NB4 (cell line): ENCODE measurements at places on chromosomes 5 and 9.
A peak's percentile ranks its signal among the peaks of the same experiment; 100 is the strongest.

- no peak for DNase-seq
These were observed 23.5 kb downstream of the FAM114A2 start for GRCh38 chr5:154015071-154015693.

DNA sequence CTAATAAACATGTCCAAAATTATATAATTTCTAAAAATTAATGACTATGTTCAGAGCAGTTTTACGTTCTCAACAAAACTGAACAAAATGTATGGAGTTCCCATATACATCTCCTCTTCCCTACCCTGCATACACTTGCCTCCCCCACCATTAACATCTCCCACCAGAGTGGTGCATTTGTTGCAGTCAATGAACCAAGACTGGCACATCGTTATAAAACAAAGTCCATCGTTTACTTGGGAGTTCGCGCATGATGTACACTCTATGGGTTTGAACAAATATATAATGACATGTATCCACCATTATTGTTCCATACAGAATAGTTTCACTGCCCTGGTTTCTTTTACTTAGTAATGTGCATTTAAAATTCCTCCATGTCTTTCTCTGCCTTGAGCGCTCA lies 130.1 kb downstream of the APBA1 start:
- no peak for DNase-seq

DNA sequence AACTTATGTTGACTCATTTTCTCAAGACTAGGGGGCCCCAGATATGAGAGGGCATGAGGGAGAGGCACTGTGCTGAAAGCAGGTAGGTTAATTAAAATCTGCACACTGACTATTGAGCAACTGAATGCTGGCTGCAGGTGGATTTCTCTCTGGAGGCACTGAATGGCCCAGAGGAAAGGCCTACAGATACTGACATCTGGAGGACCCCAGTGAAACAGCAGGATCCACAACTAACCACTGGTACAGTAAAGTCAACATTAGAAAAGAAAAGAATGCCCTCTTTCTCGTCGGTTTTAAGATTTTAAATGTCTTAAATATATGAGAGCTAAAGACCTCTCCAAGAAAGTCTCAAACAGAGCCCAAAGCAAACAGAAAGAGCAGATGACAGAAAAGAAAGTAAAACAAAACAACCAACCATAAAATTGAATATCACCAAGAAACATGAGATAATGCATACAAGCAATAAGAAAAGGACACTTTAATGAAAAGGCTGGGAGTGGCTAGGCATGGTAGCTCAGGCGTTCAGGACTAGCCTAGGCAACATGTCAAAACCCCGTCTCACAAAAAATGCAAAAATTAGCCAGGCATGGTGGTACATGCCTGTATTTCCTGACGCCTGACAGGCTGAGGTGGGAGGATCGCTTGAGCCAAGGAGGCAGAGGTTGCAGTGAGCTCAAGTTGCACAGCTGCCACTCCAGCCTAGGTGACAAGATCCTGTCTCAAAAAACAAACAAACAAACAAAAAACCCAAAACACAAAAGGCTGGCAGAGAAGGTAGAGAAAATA lies 43.3 kb downstream of the PUM3 start:
- DNase-seq, result peak; percentile 22

GRCh38 chr5:160657622-160658458 lies 194.2 kb downstream of the ATP10B start:
- no peak for DNase-seq

- no peak for DNase-seq
These were observed 403.5 kb upstream of the ST8SIA4 start for GRCh38 chr5:101306391-101307137.

GRCh38 chr9:9284201-9284600 lies 1328.6 kb downstream of the PTPRD start:
- DNase-seq, result no peak

- peak; percentile 45 for DNase-seq
These were observed 51.5 kb downstream of the KLF9 start for GRCh38 chr9:70362952-70363351.

- no peak for DNase-seq
These were observed 61.6 kb downstream of the SEMA4D start for GRCh38 chr9:89436326-89436725.

GRCh38 chr5:139271201-139272027 lies 22.1 kb upstream of the MATR3 start:
- peak; percentile 67 for DNase-seq

- DNase-seq, result no peak
These were observed 186.3 kb downstream of the MARCHF11 start for GRCh38 chr5:15993334-15993733.

DNA sequence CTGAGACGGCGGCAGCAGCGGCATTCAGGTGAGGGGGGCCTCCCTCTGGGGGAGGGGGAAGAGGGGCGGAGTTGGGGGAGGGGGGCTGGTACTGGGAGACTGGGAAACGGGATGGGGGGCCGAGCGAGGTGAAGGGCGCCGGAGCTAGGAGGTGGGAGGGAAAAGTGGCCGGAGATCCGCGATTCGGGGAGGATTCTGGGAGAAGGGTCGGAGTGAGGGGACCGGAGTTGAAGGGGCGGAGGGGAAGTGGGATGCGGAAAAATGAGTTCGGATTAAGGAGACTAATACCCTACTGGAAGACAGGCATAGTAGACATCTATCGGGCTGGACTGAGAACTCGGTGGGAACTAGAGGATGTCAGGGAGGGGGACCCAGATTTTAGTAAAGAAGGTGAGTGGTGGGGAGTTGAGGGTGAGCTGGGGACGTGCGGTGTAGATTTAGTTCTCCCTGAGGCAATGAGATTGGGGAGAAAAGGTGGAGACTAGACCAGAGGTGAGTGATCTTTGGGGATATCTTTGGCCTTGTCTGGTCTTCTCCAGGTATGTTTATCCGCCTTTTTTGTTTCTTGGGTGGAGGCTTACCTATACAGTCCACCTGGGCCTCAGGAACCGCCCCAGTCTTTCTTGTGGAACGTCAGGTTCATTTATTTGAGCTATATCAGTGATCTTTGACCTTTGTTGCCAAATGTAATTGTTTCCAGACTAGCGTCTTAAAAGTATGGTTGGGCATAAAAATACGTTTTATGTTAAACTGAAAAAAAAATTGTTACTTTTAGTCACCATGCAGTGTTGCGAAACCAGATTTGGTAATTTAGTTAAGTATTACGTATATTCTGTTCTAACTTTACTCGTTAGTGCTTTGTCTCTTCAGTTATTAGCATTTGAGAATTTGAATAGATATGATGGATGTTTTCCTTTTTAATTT lies 632 bp downstream of the UBAP1 start:
- DNase-seq, result peak; percentile 73

DNA sequence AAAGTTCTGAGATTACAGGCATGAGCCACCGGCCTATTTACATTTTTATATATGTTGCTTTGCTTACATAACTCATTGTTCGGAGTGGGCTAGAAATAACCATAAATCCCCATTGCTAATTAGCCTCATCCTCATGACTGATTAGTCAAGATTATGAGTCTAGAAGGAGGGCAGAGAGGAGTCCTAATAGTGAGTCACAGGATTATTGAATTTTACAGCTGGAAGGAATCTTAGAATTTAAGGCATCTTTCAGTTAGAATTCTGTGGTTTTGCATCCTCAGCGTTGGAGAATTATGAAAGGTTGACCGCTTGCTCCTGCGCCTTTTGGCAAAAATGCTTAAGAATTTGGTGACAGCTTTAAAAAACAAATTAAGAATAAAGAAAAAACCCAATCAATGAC lies 2.6 kb upstream of the PBX3 start:
- DNase-seq, result no peak

GRCh38 chr5:73783828-73784227 lies 157.8 kb downstream of the ARHGEF28 start:
- DNase-seq, result peak; percentile 74

DNA sequence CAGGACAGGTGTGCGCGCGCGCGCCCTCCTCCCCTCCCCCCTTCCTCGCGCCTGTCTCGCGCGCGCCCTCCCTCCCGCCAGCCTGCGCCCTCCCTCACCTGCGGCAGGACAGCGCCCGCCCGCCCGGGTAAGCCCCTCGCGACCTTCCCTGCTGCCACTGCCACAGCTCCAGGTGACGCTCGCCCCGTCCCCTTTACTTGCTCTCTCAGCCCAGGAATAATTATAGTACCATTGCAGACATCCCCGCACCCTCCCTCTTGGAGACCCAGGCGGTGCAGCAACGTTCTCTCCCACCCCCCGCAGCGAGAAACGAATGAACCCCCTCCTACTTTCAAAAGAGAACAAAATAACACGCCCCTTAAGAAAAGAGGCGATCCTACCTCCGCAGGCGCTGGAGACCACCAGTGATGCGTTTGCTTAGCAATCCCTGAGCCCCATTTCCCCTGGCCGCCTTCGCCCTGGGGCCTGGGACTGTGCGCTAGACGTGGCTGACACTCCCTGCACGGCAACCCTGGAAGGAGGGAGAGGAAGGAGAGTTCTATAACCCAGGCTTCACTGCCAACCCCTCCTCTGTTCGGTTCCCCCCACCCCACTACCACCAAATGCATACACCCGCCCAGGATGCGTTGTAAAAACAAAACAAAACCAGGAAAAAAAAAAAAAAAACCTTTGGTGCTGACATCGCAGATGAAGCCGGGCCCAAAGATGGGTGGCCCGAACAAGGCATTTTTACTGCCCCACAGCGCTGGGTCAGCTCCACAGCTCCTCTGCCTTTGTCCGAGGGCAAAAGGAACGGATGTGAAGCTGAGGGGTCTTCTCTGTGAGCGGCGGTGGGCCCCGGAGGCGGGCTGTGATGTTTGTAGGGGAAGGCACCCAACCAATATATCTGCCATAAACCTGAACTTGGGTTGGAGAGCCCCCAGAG lies 5.6 kb upstream of the PURA start:
- DNase-seq, result peak; percentile 44

- no peak for DNase-seq
These were observed 12.3 kb downstream of the NFIB start for GRCh38 chr9:14301583-14302021.

- no peak for DNase-seq
These were observed 33.8 kb upstream of the TJP2 start for GRCh38 chr9:69140123-69140735.

DNA sequence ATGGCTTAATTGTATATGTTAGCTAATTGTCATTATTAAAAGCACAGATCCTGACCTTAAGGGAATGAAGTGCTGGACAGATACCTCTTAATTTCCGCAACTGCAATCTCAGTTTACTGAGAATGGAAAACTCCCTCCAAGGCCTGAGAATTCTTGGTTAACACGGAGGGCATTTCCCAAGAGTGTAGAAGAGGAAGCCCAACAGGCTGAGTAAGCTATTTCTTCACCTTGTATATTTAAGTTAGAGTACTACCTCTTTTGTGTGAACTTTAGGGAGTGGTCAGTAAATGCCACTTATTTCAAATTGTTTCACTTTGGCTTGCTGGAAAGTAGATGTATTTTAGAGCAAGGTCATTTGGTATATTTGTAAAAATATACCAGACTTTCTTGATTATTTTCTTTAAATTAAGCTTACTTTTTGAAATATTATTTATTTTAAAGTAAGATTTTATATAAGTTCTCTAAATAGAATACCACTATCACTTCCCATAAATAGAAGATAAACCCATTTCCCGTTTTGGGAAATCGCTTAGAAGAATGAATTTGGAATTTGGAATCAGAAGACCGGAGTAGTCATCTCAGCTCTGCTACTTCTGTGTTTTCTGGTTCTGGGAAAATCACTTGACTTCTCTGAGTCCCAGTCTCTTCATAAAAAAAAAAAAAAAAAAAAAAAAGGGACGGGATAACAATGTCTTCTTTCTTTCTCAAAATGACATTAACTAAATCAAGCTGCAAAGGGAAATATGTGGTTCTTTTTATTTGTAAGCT lies 26.0 kb upstream of the C9orf72 start:
- peak; percentile 63 for DNase-seq

- no peak for DNase-seq
These were observed 7.4 kb downstream of the TMOD1 start for GRCh38 chr9:97508852-97509251.

DNA sequence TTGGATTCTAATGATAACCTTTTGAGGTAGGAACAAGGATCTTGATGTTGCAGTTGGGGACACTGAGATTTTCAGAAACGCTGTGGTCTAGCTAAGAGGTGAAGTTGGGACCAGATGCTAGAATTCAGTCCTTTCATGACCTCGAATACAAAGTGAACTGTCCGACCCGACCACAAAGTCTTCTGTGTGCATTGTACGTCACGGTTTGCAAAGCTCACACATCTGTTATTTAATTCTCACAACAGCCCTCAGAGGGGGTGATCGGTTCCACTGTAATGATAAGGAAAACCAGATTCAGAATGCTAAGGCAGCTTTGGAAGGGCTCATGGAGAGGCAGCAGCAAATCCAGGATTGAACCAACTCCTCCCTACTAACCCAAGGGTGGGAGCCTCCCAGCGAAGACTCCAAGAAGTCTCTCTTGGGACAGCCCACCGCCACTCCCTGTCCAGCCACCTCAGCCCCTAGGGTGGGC lies 16.6 kb upstream of the KIF12 start:
- no peak for DNase-seq

DNA sequence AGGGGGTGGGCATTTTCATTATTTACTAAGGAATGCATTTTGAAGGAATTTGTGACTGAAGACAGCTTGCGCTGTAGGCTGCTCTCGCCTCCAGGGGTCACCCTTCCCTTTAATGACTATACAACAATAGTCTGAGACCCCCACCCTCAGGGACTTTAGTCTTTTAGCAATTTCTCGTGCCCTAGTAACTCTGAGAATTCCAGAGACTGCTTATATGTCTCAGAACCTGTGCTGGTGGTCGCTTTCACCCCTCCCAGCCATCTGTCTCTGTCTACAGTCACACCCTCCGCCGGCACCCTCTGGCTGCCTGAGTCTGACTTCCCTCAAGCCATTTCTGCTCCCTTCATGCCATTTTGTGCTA lies 671.4 kb downstream of the NR2F1-AS1 start:
- peak; percentile 30 for DNase-seq

DNA sequence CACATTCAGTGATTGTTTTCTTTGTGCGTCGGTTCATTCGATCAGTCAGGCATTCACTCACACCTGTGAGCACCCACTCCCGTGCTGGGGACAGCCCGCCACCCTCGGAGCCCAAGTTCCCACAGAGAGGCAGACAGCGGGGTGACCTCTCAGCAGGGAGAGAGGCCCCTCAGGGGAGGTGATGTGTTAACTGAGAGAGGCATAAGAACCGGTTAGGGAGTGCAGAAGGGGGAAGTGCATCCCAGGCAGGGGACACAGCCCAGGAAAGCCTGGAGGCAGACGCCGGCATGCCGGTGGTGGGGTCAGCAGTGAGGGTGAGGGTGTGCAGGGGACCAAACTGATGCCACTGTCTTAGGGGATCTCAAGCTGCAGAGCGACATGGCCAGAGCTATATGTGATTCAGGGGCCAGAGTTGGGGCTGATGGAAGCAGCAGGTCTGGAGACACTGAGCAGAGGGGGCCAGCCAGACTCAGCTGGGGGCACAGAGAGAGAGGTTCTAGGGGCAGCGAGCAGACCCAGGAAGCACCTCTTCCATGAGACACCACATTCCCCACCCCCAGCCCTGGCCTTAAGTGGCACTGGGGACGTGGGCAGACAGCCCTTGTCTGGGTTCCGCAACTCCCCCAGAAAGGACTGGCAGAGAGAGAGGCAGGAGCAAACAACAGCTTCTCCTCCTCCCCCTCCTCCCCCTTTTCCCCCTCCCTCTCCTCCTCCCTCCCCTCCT lies 35.9 kb downstream of the HK3 start:
- peak; percentile 37 for DNase-seq

DNA sequence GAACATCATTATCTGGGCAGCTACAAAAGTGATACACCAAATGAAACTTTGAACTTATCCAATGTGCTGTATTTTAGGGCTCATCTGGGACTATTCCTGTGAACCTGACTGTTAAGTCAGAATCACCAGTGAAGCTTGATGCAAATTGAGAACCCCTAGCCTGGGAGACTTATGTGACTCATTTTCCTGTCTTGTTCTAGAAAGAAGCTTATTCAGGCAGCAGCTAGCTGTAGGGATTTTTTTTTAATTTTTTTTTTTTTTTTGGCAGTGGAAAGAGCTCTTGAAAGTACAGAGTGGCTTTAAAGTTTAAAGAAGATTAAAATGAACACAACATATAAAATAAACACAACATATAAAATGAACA lies 81.1 kb upstream of the TNFAIP8 start:
- peak; percentile 71 for DNase-seq
